ENCODE measurements at places on chromosomes 4 and X.

- DNase-seq = no peak
Observed at GRCh38 chr4:143514169-143514495, 630 bp downstream of the SMARCA5 start.

DNA sequence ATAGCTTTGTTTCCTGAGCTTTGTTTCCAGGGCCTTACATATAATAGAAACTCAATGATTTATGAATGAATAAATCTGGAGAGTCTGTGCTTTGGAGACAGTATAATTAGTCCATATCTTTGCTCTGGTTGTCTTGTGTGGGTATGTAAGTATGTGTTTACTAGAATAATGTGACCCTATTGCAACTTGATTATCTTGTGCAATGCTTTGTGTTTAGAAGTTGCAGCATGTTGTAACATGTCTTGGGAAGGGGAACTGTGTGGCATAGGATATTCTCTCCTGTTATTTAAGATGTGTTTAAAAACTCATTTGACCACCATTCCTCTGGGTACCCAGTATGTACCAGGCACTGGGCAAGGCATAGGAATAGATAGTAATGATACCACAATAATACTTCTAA is 6.1 kb downstream of the SPATA18 start:
- DNase-seq = no peak

GRCh38 chr4:125316401-125316790 is 1.6 kb downstream of the FAT4 start:
- no peak for DNase-seq

GRCh38 chrX:6383917-6384316 is 151.0 kb downstream of the VCX3A start:
- no peak for DNase-seq

GRCh38 chr4:92535599-92535998 is 231.8 kb downstream of the GRID2 start:
- DNase-seq = no peak

DNA sequence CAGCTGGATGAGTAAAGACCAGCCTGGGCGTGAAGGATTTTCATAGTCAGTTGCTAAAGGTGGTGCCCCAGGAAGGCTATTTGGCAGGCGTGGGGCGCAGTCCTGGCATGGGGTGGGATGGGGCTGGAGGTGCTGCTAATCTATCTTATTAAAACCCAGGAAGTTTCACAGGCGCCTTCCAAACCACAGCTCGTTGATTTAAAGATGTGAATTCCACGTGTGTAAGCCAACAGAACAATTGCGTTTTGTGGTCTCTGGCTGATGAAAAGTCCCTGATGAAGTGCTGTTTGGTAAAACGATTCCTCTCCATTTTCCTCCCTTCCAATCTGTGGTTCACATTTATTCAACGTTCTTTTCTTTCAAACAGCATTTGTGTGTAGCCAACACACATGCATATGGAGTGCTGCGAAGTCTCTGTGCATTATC is 105.0 kb downstream of the TBL1X start:
- peak; percentile 13 for DNase-seq

DNA sequence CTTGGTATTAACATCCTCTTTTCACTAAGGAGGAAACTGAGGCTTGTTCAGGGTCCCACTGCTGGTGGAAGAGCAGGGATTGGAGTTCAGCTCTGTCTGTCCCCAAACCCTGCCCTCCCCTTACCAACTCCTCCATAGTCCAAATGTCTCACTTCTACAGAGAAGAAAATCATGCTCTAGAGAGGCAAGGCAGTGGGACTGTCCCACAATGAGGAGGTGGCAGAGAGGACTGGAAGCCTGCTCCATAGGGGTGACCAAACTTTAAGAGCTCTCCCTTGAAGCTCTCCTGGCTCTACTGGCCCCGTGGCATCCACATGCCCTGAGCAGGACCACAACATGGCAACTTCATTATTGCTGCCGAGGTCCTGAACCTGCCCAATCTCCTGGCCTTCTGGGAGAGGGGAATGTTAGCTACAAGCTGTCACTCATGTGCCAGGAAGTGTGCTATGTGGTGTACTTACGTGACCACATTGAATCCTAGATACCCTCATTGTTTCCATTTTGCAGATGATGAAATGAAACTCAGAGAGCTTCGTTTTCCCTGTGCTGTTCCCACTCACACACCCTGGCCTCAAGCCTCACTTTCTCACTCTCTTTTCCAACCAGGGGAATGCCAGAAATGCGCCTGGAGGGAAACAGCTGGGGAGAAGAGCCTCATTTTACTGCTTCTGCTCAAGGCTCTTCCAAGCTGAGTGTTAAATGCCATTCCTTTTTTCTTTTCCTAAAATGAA is 71.5 kb downstream of the ANAPC4 start:
- DNase-seq = no peak

- peak; percentile 65 for DNase-seq
Observed at GRCh38 chrX:23784470-23785331, 1.7 kb downstream of the SAT1 start.

- no peak for DNase-seq
Observed at GRCh38 chrX:1507511-1508463, 29.2 kb downstream of the P2RY8 start.

- no peak for DNase-seq
Observed at GRCh38 chr4:94913316-94913715, 155.6 kb downstream of the BMPR1B start.

GRCh38 chr4:3283916-3284315 is 8.9 kb upstream of the RGS12 start:
- no peak for DNase-seq

GRCh38 chr4:168398589-168398988 is 80.0 kb upstream of the DDX60 start:
- no peak for DNase-seq

GRCh38 chrX:71493111-71493613 is 39.7 kb upstream of the OGT start:
- DNase-seq = no peak

DNA sequence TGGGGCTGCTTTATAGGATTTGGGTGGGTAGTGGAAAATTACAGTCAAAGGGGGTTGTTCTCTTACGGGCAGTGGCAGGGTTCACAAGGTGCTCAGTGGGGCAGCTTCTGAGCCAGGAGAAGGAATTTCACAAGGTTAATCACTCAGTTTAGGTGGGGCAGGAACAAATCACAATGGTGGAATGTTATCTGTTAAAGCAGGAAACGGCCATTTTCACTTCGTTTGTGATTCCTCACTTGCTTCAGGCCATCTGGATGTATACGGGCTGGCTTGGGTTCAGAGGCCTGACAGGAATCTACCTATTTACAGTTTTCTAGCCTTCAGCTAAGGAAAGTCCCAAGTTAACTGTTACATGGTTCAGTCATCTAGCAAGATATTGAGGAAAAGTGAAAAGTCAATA is 1003.5 kb downstream of the STPG2 start:
- no peak for DNase-seq

DNA sequence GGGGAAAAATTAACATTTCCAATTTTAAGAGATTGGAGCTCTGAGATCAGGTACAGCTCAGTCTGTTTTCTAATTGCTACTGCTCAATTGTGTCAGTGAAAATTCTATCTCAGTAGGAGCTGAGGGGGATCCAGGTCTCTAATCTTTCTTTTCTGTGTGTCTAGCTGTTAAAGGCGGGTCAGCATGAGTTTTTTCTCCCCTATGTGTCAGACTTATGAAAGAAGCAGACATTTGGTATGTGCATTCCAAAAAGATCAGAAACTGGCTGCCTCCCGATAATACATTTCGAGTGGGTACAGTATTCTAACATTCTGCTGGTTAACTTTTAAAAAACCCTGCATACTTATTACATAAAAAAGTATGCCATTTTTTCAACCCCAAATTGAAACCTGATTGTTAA is 72.4 kb downstream of the PCDH7 start:
- DNase-seq = no peak

GRCh38 chr4:29081234-29081955 is 1638.8 kb upstream of the PCDH7 start:
- no peak for DNase-seq

DNA sequence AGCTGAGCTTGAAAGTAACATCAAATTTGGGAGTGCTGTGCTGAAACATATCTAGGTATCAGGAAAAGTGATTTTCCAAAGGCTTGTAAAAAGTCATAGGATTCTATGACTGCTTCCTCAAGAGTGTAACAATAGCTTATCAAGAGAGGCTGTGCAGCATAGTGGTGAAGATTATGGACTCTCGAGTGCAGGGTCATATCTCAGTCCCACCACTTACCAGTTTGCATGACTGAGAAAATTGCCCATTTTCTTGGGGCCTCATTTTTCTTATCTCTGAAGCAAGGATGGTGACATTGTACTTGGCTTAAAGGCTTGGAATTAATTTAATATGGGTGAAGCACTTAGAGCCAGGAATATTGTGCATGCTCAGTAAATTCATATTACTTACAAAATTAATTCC is 57.2 kb downstream of the AFF1 start:
- no peak for DNase-seq

- no peak for DNase-seq
Observed at GRCh38 chrX:118525174-118525730, 29.6 kb downstream of the DOCK11 start.

- DNase-seq = no peak
Observed at GRCh38 chrX:49271341-49271740, 1.7 kb downstream of the PPP1R3F start.

DNA sequence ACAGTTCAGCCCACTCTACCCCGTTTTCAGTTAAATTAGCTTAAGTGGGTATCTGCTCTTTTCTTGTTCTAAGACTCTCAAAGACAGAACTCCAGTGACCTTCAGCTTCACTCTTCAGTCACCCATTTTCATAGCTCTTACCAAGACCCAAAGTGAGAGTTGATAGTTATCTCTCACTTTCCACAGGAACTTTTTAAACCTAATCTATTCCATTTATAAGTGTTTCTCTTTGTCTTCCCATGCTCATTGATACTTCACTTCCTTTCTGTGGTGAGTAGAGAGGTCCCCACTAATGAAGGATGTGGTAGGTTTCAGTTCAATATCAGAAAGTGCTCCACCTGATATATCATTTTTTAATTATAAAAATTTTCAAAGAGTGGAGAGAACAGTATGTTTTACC is 33.4 kb downstream of the COX18 start:
- DNase-seq = no peak

GRCh38 chrX:102832661-102833060 is 104.4 kb upstream of the RAB40AL start:
- DNase-seq = peak; percentile 25

DNA sequence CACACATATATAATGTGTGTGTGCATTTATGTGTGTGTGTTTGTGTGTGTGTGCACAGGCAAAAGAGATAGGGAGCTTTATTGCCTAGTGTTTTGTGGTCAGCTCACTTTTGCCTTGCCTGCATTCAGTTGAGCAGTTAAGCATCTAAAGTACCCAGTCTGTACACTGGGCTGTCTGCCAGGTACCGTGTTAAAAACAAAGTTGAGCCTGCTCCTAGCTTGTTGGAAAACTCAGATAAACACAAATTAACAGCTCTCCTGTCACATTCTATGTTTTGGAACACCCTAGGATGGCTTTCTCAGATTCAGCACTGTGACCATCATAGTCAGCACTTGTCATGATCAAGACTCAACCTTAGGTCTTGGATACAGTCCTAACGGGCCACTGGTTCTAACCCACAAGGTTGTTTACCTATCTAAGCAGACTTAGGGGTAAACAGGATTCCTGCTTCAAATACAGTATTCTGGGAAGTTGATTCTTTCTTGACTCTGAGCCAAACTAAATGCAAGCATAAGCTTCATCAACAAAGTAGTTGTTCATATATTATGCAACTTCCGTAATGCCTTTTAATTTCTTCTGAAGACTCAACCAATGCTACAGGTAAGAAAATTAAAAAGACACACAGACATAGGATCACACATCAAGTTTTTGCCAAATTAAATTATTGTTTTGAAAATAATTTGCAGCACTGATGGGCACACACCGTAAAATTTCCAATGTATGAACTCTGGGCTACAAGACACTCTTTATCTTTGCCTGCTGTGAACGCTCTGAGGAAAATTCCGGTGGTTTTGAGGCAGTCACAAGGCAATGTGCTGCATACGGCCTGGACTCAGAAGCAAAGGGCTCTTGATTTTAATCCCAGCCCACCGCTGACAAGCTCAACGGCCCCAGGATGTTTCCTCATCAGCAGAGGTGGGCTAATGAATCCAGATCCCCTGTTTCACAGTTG is 11.3 kb upstream of the CD99 start:
- no peak for DNase-seq

- no peak for DNase-seq
Observed at GRCh38 chr4:98564852-98565251, 93.6 kb downstream of the TSPAN5 start.

DNA sequence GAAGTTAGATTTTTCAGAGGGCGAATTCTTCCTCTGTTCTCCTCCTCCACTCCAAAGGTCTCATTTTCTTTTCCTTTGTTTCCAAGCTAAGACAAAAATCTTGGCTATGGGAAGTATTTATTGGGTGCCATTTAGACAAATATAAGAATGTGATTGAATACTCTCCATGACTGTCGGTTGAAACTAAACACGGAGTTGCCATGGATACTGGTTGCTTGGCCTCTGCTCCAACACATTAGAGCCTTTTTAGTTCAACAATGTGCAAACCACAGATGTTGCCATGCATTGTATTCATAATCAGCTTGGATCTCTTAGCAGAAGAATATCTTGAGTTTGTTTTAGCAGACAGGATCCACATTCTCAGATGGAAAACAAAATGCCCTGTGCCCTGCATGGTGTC is 366.5 kb upstream of the LCORL start:
- no peak for DNase-seq

DNA sequence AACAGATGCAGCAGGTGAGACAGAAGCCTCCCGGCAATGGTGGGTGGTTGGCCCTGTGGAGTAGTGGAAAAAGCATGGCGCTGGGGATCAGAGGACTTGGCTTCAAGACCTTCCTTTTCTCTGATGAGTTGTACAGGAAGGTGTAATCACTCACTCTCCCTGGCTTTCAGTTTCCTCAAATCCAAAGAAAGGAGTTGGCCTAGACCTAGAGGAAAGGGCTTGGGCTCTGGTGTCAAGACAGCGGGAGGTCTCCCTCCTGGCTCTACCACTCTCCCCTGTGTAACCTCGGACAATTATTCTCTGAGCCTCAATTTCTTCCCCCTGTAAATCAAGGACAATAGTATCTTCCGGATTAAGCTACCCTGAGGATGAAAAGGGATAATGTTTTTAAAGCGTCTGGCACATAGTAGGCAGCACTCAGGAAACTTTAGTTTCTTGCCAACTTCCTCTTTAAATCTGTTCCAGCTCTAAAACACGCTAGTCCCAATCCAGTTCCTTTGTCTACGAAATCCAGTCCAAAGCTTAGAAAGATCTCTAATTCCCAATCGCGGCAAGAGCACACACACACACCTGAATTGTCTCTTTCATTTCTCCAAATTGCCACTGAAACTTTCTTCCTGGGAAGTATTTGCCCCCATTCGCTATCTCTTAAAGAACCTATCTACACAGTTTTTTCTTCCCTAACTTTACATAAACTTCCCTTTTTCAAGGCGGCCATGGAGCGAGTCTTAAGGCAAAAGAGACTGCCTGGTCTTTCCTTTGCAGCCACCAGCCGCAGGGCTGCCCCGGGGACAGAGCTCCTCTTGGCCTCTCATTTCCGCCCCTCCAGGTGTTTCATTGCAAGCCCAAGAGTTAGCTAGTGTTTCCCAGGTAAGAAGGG is 29.9 kb upstream of the GPC4 start:
- DNase-seq = no peak

GRCh38 chr4:89708903-89709421 is 128.0 kb downstream of the SNCA start:
- DNase-seq = peak; percentile 39

GRCh38 chrX:153725039-153725831 is 579 bp downstream of the ABCD1 start:
- no peak for DNase-seq
